ENCODE measurements at places on chromosomes 7 and 10. TPM values are rescaled to one million over a fixed set of nuclear protein-coding genes. Genes with fewer than 3 reads are reported as not detected.

Gene CCDC126
- total RNA-seq: 21.3 TPM

- no peak for DNase-seq
Measured at GRCh38 chr7:95977994-95978393, 205.6 kb downstream of the DYNC1I1 start.

DNA sequence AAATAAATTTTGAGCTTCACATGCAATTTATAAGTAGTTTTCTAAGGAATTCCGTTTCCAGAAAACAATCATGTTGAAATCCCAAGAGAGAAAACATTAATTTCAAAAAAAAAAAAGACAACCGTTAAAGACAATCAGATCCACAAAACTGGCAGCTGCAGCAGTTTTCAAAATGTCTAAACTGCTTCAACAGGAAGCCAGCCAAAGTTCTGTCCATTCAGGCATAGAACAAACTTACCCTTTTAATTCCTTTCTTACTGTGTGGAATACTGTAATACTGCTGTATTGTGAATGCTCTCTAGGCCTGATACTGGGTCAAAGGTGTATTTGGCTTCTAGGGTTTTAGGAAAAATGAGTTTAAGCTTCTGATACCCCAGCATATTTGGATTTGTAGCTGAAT lies 31.6 kb downstream of the HOXA1 start:
- DNase-seq: no peak

GRCh38 chr7:155343661-155344121 lies 46.0 kb downstream of the INSIG1 start:
- DNase-seq: no peak

DNA sequence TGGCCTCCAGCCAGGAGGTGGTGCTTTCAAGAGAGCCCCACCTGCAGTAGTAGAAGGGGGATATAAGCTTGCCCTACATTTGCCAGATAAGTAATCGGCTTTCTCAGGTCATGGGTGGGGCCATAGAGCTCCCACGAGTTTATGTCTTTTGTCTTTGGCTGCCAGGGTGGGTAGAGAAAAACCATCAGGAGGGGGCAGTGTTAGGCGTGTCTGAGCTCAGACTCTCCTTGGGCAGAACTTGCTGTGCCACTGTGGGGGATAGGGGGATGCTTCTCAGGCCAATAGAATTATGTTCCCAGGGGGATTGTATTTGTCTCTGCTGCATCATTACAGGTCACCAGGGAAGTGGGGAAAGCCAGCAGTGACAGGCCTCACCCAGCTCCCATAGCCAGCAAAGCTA lies 12.3 kb upstream of the MRPS33 start:
- DNase-seq: no peak

GRCh38 chr10:18214691-18215563 lies 74.7 kb downstream of the CACNB2 start:
- no peak for DNase-seq
